ENCODE measurements at places on chromosomes 11 and 22.

GRCh38 chr11:3160252-3161031 is 4.7 kb downstream of the OSBPL5 start:
- DNase-seq, result peak; percentile 28

GRCh38 chr11:73268671-73269271 is 3.4 kb upstream of the P2RY6 start:
- DNase-seq, result no peak

DNA sequence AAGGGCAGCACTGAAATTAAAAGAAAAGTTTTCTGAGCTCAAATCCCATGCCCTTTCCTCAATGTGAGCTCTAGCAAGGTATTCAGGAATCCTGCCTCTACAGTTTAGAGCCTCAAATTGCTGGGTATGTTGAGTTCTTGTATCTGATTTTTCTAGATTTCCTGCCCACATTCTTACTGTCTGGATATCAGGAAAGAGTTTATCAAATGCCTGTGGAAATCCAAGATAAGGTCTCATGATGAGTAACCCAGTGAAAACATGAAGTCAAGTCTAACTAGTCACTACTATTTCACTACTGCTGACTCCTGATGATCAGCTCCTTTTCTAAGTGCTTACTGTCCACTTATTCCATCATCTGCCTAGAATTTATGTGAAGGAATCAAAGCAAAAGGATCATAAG is 29.8 kb downstream of the LIMK2 start:
- no peak for DNase-seq

DNA sequence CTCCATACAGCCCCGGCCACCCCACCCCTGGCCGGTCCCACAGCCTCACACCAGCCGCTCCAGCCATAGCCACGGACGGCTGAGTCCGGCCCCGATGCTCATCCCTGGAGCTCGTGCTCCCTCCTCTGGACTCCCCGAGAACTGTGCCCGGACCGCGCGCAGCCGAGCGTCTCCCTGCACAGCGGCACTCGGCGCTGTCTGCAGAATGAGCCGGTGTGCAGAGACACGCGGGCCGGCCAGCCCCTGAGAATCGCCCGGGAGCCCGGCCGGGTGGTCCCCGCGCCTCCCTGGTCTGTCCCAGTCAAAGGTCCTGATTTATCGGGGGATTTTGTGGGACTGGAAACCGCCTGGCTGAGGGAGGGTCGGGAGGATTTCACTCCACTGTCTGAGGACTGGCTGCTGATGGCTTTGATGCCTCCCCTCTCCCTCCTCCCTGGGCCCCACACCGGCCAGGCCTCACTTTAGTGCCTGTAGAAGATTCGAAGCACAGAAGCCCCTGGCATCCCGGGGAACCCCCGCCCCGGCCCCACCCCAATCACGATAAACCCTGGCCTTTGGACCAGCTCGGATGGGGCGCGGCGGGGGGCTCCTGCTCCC is 102.7 kb downstream of the BRD1 start:
- DNase-seq, result peak; percentile 83

DNA sequence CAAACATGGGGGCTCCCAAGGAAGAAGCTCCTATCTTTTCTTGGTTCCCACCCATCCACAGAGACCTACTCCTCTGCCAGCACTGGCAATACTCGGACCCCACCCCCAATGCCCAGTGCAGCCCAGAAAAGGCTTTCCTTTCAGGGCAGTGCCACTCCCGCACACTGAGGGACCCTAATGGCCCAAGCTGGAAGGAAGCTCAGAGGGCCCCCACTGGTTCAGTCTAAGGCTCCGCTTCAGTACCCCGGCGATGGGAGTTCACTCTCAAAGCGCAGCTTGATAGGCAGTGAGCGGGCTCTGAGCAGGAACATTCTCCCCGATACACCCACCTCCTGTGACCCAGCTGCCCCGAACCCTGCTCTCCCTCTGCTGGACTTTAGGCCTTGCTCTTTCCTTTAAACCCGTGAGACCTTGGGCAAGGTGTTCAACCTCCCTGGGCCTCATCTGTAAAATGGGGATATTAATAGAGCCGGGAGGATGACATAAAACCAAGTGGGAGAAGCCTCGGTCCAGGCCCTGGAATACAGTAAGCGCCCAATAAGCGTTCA is 48.4 kb downstream of the CHRDL2 start:
- DNase-seq, result no peak

DNA sequence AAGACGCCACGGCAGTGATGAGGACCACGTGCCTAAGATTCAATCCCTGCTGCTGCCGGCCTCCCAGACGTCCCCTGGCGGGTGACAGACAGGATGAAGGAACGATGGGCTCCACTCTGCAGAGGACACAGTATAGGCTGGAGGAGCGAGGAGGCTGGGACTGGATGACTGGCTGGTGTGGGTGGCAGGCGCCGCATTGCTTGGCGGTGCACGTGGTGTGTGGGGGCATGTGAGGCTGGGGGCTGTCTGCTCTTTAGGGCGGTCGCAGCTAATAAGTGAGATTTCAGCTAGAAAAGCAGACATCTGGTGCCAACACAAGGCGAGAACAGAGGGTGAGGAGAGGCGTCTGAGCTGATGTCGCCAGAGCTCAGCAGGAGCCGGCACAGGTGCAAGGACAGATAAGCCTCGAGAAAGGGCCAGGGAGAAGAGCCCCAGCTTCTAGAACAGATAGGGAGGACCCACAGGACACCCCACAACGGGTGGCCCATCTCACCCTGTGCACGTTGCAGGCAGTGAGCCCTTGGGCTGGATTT is 33.2 kb downstream of the TSPAN4 start:
- no peak for DNase-seq

DNA sequence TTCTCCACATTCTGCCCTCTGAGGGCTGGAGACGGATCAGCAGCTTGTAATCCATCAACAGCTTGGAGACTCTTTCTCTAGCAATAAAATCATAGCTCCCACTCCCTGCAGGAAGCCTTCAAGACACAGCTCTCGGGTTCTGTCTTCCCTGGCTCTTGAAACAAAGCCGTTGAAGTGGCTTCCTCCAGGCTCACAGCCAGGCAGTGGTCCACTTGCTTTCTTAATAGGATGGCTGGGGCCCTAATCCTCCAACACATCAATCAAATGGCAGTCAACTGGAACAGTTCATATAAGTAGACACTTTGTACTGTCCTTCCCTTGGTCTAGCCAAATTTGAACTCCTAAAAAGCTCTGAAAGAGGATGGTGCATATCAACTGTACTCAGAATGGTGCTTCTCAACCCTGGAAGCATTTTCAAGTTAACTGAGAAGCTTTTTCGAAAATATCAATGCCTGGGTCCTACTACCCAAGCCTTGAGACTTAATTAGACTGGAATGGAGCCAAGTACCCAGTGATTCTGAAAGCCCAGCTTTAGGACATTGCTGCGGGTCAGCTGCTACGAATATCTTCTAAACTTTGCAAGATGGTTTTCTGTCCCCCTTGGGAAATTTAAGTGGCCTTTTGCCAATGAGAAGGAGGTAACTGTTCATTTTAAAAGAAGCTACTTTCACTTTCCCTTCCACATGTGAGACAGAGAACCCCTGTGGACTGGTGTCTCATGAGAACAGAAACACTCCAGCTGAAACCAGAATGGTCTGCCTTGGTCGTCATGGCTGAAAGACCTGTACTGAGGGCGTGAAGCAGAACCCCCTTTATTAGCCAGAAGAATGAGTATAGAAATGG is 74.7 kb downstream of the SC5D start:
- DNase-seq, result peak; percentile 3

DNA sequence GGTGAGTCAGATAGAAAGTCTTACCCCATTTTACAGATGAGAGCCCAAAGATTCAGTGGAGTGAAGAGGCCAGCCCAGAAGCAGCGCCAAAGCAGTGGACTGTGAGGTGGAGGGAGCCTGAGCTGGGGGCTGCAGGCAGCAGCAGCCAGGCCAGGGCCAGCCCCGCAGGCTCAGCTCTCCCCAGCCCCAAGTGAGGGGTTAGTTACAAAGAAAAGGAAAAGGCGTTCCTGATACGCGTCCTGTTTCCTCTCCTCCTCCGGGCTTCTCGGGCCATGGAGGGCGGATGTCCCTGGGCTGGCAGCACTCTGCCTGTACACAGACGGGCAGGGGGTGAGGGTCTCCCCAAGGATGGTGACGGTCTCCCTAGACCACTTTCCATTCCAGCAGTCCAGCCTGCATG is 44.9 kb downstream of the ARRB1 start:
- DNase-seq, result no peak
